ENCODE measurements at places on chromosomes 1 and 21. TPM values are rescaled to one million over a fixed set of nuclear protein-coding genes. Genes with fewer than 3 reads are reported as not detected.

The ATP1A1 gene
- total RNA-seq, result 141 TPM

GRCh38 chr1:82110366-82111254 is 309.9 kb downstream of the ADGRL2 start:
- no peaks in the 10 kb centered on the region for H3K36me3 ChIP-seq
- H3K27me3 ChIP-seq, result no peaks in the 10 kb centered on the region
- DNase-seq, result no peak
- no peak overlapping the region for H3K27ac ChIP-seq
- H3K4me3 ChIP-seq, result no peak overlapping the region

GRCh38 chr1:114015075-114015474 is 35.8 kb downstream of the OLFML3 start:
- no peaks in the 10 kb centered on the region for H3K4me1 ChIP-seq
- no peaks in the 10 kb centered on the region for H3K27me3 ChIP-seq
- no peak for DNase-seq
- H3K4me3 ChIP-seq, result no peak overlapping the region
- no peak overlapping the region for H3K27ac ChIP-seq

DNA sequence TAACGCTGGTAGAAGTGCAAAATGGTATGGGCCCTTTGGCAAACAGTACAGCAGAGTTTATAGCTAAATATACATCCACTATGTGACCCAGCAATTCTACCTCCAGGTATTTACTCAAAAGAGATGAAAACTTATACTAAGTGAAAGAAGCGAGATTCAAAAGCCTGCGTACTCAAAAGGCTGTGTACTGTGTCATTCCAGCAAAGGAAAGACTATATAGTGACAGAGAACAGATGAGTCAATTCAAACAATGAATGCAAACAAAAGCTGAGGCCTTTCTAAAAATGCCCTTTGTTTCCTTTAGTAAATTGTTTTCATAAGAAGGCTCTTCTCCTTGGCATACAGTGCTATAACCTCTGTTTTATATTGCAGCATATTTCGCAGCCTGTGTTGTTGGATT is 268.8 kb upstream of the CSF3R start:
- no peak for DNase-seq
- H3K36me3 ChIP-seq, result no peaks in the 10 kb centered on the region
- peaks cover 5% of the 10 kb centered on the region for H3K27me3 ChIP-seq
- H3K4me3 ChIP-seq, result no peak overlapping the region
- H3K4me1 ChIP-seq, result no peaks in the 10 kb centered on the region
- H3K27ac ChIP-seq, result no peak overlapping the region

DNA sequence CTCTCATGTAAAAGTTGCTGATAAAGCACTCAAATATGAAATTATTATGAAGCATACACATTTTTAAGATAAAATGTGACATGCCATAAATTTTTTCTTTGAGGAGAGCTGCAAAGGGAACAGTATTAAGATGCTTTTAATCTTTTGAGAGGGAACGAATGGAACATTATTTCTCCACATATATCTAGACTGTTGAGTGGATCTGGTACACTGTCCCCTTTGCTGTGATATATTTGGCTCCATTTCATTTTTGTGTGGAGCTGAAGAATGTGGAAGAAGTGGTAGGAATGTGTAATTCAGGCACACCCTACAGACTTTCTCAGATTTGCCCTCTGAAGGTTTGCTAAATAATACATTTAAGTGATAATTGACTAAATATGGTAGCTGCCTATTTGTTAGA is 31.7 kb downstream of the PGM1 start:
- no peaks in the 10 kb centered on the region for H3K36me3 ChIP-seq
- no peaks in the 10 kb centered on the region for H3K27me3 ChIP-seq
- DNase-seq, result no peak
- no peaks in the 10 kb centered on the region for H3K4me1 ChIP-seq

All from spleen (tissue), 13 donors.